G401 (cell line): ENCODE measurements at places on chromosomes 2 and 18. TPM values are rescaled to one million over a fixed set of nuclear protein-coding genes. Genes with fewer than 3 reads are reported as not detected.

GCG gene
- not detected in 2 replicates for total RNA-seq

GKN2 gene
- total RNA-seq: not detected in 2 replicates

GULP1 gene
- 126 and 163 TPM in 2 replicates for total RNA-seq

UGT1A1 gene
- total RNA-seq: not detected in 2 replicates

ECEL1 gene
- 9.6 and 11.9 TPM in 2 replicates for total RNA-seq

OTOS gene
- total RNA-seq: not detected in 2 replicates

BBS5 gene
- 3.9 and 6.9 TPM in 2 replicates for total RNA-seq

TCF23 gene
- total RNA-seq: not detected in 2 replicates

KCNJ3 gene
- total RNA-seq: not detected in 2 replicates

LONRF2 gene
- total RNA-seq: 0.06 TPM in 1 of 2 replicates, not detected in the other

PGAP1 gene
- total RNA-seq: 1.9 and 3.1 TPM in 2 replicates

POTEJ gene
- total RNA-seq: not detected in 2 replicates

LAMA1 gene
- 0.03 and 0.31 TPM in 2 replicates for total RNA-seq

HK2 gene
- total RNA-seq: 11.3 and 17.1 TPM in 2 replicates

HOXD1 gene
- total RNA-seq: 0.68 and 1.3 TPM in 2 replicates

G6PC2 gene
- total RNA-seq: not detected in 2 replicates

PROM2 gene
- 0.03 TPM in 1 of 2 replicates, not detected in the other for total RNA-seq

RNU2-63P gene
- total RNA-seq: not detected in 2 replicates

WDR35 gene
- total RNA-seq: 16.7 and 22.8 TPM in 2 replicates

SLC30A3 gene
- 1.3 and 2.6 TPM in 2 replicates for total RNA-seq

PMAIP1 gene
- total RNA-seq: 0.27 TPM in 1 of 2 replicates, not detected in the other

IL1R1 gene
- total RNA-seq: not detected in 2 replicates

DOK6 gene
- total RNA-seq: 0.06 and 0.10 TPM in 2 replicates

CYP27C1 gene
- 1.0 and 4.4 TPM in 2 replicates for total RNA-seq

TMEM182 gene
- 1.8 and 3.8 TPM in 2 replicates for total RNA-seq

ABCG8 gene
- not detected in 2 replicates for total RNA-seq

MYO5B gene
- not detected in 2 replicates for total RNA-seq

ITGB6 gene
- total RNA-seq: not detected in 2 replicates

VWA3B gene
- not detected in 2 replicates for total RNA-seq

CXCR4 gene
- not detected in 2 replicates for total RNA-seq

DPP4 gene
- not detected in 2 replicates for total RNA-seq

COL5A2 gene
- 12.8 and 15.2 TPM in 2 replicates for total RNA-seq

SIX2 gene
- total RNA-seq: not detected in 2 replicates

TOGARAM2 gene
- 2.7 and 3.2 TPM in 2 replicates for total RNA-seq

FER1L5 gene
- total RNA-seq: not detected in 2 replicates
